ENCODE measurements at places on chromosomes 13 and 19.

GRCh38 chr13:23320926-23321534, 112.5 kb downstream of the SACS start:
- DNase-seq, result no peak

- no peak for DNase-seq
Observed at GRCh38 chr19:9883231-9883758, 48.2 kb downstream of the PIN1 start.

DNA sequence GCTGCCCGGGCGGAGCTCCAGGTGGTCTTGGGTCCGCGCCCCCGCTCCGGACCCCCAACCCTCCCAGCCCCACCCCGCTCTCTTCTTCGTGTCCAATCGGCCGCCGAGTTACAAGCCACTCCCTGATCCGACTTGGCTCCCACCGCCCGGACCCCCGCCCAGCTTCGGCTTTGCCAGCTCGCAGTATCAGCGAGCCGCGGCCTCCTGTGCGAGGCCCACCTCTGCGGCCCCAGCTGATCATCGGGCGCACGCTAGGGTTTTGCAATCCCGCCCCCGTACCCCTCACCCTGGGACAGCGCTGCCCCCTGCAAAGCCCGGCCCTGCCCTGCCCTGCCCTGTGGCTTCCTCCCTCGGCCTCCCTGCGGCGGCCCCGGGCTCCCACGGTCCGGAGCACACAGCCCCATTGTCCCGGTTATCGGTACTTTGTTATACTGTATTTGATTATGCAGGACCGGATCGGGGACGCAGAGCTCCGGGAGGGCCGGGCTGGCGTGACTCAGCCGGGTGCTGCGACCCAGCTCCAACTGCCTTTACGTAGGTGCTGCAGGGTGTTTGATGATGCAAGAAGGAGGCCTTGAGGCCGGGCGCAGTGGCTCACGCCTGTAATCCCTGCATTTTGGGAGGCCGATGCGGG, 598 bp upstream of the LPAR2 start:
- peak; percentile 93 for DNase-seq

- DNase-seq, result no peak
Observed at GRCh38 chr13:85009447-85009846, 789.8 kb downstream of the SLITRK6 start.

DNA sequence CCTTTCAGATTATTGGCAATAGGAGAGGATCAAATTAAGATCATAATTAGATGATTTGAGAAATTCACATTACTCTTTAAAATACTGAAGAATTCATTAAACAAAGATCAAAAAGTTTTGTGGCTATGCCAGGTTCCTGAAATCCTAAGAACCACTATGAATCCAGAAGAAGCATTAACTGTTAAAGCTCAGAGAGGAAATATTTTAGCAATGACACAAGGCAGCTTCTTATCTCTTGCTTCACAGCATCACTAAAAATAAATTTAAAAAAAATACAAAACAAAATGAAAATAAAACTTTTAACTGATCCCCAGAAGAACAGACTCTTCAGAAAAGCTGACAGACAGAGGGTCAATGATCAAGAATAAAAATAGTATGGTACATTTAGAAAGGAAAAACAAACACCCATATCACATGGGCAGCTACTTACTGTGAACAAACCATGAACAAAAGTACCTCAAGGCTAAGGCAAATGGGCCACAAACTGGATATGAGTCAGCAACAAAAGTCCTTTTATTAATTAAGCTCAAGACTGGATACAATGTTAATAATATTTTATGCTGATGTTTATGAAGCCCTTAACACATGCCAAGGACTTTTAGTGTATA, 19.6 kb downstream of the RNF6 start:
- no peak for DNase-seq

DNA sequence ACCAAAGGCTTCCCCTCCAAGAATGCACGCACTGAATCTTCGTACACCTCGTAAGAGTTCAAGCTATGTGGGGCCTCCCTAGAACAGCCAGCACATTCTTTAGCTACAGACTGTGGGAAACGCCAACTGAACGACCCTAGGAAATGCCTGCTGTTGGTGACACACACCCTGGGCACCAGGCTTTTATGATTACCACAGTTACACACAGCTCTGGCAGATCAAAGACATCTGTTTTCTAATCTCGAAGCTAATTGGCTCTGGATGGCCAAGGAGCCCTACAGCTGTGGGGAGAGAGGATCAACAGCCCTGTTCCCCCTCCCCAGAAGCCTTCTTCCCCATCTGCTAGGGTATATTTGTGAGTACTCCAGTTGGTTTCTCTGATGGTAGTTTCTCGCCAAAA, 123.0 kb downstream of the COL4A1 start:
- DNase-seq, result peak; percentile 55

DNA sequence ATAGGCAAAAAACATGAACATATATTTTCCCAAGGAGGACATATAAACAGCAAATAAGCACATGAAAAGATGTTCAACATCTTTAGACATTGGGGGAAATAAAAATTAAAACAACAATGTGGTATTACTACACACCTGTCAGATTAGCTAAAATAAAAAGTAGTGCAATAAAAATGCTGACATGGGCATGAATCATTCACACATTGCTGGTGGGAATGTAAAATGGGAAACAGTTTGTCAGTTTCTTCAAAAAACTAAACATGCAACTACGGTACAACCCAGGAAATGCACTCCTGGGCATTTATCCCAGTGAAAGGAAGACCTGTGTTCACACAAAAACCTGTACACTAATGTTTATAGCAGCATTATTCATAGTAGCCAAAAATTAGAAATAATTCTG, 5.3 kb upstream of the SUCLA2 start:
- DNase-seq, result no peak

DNA sequence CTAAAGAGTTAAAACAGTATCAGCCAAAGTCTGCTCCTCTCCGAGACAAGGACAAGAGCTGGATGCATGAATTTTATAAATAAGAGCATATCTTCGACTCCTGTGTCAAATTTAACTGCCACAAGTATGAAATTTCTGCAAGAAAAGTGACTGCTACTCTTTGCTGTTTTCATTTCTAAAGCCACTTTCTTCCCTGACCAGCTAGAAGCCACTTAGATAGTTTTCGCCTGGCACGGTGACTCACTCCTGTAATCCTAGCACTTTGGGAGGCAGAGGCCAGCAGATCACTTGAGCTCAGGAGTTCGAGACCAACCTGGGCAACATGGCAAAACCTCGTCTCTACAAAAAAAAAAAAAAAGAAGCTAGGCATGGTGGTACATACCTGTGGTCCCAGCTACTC, 61.3 kb downstream of the ENOX1 start:
- DNase-seq, result no peak

- DNase-seq, result no peak
Observed at GRCh38 chr19:7908742-7909461, 5.2 kb downstream of the MAP2K7 start.

DNA sequence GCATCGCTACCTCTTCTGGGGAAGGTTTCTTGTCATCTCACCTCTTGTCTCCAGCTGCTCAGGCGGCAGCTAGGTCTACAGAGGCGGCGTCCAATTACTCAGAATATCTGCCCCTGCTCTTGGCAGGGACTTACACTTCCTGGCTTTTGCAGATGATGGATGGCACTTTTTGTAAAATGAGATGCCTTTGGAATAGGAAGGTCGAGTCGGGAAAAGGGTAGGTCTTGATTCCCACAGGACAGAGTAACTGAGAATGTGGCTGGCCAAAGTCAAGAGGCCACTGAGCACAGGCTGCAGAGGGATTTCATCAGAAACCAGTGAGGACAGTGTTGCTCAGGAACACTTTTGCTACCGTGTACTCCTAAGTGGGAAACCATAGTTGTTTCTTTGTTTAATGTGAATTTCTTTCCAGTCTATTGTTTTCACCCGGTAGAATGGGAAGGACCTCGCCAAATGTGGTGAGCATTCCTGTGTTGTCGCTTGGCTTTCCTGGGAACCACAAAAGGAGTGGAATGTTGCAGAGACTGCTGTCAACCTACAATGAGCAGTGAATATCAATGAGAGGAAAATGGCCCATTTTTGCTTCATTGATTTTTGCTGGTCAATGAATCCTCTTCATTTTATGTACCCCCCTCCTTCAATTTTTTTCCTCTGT, 383.7 kb downstream of the HS6ST3 start:
- DNase-seq, result peak; percentile 24

DNA sequence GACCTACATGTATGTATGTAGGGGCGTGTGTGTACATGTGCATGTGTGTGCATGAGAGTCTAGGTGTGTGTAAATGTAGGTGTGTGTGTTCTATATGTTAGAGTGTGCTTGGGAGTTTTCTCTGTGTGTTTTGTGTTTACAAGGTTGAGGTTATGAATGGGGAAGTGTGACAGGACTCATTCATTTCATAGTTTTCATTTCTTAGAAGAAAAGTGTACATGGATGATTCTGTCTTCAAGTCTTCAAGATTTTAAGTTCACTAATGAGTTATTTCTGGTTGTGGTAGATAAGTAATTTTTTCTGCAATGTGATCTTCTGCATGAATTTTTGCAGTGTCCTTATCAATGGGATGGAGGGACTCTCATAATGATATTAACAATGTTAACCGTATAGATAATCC, 118.2 kb upstream of the SLC10A2 start:
- no peak for DNase-seq

GRCh38 chr13:97414392-97414791, 19.6 kb upstream of the RAP2A start:
- no peak for DNase-seq

GRCh38 chr13:46062185-46062584, 9.6 kb upstream of the ZC3H13 start:
- DNase-seq, result no peak

DNA sequence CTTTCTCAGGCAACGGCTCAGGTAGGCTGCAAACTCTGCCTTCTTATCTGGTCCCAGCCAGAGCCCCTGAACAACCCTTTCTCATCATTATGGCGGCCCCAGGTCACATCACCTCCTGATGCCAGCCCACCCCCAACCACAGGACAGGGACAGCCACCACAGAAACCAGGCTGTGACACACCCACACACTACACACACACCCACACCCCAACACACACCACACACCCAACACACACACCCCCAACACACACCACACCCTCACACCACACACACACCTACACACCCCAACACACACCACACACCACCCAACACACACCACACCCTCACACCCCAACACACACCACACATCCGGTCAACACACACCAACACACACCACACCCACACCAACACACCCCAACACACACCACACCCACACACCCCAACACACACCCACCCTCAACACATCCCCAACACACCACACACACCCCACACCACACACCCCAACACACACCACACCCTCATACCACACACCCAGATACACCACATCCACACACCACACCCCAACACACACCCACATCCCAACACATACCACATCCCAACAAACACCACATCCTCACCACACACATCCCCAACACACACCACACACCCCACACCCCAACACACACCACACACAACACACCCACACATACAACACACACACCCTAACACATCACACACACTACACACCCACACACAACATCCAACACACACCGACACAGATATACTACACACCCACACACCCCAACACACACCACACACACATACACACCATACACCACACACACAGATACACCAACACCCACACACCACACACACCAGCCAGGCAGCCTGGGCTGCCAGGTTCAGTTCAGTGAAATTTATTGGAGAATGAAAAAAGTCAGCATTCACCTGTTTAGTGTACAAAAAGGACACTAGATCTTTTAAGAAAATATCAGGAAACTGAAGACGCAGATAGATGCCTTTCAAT, 4.2 kb upstream of the ISYNA1 start:
- DNase-seq, result no peak

DNA sequence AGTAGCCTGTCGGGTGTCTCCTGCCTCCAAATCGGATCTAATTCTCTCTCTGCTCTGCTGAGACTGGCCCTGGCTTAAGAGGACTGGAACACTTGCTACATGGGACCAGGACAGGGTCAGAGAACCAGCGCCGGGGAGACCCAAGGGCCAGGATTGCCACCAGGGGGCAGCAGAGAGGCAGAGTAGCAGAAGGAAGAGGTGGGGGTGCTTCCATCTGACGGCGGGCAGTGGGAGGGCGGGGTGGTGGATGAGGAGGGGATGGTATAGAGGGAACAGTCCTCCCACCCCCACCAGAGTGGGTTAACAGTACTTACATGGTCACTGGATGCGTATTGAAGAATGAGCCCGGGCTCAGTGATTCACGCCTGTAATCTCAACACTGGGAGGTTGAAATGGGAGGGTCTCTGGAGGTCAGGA, 11.9 kb downstream of the SELENOW start:
- DNase-seq, result peak; percentile 98

GRCh38 chr19:30743011-30743410, 370.8 kb downstream of the ZNF536 start:
- DNase-seq, result no peak

DNA sequence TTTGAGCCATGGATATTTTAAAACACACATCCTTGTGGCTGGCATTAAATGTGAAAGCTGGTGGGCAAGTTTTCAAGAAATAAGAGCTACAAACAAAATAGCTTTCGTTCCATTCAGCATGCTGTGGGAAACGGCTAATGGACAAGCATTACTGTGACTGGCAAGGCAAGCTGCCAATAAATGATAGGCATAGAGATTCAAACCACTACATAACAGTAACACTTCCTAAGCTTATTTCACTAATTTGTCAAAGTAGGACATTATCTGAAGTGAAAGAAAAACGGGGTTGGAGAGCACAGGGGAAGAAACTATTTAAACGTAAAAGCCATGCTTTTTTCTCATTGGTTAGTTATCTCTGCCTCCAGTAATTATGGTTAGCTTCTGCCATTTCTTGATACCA, 26.0 kb downstream of the OBI1 start:
- DNase-seq, result no peak

DNA sequence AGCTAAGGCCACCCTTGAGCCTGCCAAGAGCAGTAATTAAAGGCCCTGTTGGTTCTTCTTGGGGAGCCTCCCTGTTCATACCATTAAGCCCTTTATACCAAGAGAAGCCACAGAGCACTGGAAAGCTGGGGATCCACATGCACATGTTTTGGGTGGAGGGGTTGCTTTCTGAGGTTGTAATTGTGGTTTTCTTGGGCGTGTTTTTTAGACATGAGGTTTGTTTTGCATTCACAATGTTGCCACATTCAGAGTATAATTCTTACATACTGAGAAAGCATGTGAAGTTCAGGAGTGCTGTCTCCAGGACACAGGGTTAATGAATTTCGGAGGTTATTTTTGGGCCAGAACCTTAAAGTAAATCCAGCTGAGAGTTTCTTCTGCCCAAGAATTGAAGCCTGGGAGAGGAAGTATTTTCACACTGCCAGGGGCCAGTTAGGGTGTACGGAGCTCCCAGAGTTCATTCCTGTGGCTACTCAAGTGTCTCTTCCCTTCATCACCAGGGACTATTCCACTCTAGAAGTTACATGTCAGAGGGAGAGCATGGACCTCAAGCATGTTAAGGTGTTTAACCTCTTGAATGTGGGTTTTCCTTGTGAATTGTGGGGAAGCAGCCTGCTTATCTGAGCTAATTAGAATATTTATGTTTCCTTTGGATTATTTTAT, 37.0 kb downstream of the ZNF136 start:
- DNase-seq, result no peak

DNA sequence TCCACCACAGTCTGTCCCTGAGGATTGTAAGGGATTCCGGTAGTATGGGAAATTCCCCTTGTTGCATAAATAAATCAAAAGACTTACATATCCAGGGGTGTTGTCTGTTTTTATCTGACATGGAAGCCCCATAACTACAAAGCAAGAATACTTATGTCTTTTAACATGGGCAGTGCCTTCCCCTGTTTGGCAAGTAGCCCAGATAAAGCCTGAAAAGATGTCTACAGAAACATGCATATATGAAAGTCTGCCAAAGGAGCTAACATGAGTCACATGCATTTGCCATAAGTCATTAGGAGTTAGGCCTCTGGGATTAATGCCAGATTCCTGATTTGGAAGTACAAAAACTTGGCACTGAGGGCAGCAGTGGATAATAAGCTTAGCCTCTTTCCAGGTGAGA, 62.1 kb downstream of the ZNF737 start:
- DNase-seq, result no peak

- DNase-seq, result no peak
Observed at GRCh38 chr13:58207501-58207900, 576.0 kb downstream of the PCDH17 start.
